Pulmonary artery endothelial cell (primary cell): ENCODE measurements at places on chromosomes 7 and 10.

DNA sequence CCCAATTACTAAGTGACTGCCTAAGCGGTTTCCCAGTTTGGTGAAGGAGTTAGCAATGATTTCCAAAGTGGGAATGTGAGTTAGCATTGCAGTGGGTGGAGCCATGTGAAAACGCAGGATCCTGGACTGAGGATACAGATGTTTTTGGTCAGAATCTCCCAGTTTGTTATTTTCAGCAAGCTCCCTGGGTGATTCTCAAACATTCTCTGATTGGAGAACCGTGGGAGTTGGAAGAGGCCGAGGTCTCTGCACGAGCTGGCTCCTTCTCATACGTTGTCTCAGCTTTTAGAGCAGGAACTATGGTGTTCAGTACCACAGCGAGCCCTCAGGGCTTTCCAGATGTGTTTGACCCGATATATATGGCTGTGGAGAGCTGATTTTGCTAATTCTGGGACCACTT is 396.5 kb upstream of the NPVF start:
- DNase-seq = no peak

GRCh38 chr7:47549397-47549796 is 32.5 kb downstream of the TNS3 start:
- no peak for DNase-seq

DNA sequence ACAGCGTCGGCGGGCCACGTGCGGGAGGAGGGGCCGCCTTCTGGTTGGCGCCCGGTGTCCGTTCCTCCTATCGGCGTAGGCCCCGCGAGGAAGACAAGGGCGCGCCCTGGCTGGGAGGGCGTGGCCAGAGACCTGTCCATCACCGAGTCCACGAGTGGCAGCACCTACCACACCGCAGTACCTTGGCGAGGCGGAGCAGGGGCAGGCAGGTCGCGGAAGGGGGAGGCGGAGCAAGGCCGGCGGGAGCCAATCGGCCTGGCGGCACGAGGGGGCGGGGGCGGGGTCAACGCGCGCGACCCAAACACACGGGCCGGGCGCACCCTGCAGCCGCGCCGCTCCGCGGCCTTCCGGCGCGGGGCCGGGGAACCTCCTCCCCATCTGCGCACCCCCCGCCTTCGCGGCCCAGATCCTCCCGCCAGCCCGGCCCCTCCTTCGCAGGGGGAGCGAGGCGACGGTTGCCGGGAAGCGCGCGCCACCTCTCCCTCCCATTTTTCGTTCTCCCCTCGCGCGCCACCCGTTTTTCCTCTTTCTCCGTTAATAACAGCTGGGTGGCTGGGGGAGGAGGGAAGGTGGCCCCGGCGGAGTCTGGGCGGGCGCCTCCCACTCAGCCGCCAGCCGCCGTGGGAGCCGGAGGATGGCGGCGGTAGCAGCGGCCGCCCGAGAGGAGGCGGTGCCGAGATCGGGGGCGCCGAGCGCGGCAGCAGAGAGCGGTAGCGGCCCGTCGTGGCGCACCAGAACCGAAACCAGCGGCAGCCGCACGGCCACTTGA is at the start of gene ZNRF2:
Gene ZNRF2, plus strand, starts transcription at position 300 of the 769 bp plus-strand sequence. CDS start 761 bp downstream, outside the sequence.
- DNase-seq = peak; percentile 97

DNA sequence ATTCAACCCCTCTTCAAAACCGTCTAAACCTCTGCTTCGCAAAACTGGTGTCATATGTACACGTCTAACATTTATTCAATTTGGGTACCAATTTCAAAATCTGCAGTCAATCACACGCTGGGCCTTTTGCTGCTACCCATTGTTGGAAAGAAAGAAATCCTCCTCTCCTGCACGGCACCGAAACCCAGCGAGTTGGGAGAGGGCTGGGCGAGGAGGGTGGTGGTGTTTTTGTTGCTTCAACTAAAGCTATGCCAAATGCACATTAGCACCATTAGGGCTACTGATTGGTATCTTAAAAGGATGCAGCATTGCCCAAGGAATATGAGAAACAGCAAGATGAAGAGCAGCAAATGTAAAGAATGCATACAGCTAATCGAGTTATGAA is 7.8 kb downstream of the EBF3 start:
- DNase-seq = no peak

DNA sequence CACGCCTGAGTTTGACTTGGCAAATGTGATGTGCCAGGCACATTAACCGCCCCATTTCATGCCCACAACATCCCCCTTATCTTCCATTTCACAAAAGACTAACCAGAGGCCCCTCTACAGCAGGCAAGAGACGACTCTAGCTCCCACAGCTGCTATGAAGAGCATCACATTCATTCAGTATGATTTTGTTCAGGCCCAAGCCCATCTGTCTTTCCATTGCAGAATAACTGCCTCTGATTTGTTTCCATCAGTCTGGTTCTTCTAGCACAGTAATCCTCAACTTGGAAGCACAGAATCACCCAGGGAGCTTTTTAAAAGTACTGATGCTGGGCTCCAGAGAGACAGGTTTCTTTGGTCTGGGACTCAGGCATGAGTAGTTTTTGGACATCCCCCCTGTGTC is 169.7 kb downstream of the NEURL1 start:
- no peak for DNase-seq

- no peak for DNase-seq
These were observed 97.4 kb downstream of the C10orf105 start for GRCh38 chr10:71622154-71622526.
